ENCODE measurements at places on chromosomes 1 and 21.

GRCh38 chr1:2847086-2847985 is 45.8 kb upstream of the TTC34 start:
- DNase-seq, result no peak

DNA sequence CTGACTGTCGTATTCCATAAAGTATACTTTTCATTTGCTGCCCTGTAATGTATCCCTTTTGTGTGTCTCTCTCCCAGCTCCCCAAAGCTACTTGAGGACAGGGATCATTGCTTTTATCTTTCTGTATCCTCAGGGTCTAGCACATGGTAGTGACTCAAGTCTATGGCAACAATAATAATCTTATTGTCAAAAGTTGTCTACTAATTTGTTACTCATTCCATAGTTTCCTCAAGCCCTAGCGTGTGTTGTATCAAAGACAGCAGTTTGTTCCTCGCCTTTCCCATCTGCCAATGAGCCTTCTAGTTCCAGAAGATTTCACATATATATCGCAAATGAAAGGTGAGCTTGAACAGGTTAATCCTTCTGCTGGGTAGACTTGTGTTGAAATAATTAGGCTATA is 9.8 kb upstream of the SLC30A1 start:
- no peak for DNase-seq

DNA sequence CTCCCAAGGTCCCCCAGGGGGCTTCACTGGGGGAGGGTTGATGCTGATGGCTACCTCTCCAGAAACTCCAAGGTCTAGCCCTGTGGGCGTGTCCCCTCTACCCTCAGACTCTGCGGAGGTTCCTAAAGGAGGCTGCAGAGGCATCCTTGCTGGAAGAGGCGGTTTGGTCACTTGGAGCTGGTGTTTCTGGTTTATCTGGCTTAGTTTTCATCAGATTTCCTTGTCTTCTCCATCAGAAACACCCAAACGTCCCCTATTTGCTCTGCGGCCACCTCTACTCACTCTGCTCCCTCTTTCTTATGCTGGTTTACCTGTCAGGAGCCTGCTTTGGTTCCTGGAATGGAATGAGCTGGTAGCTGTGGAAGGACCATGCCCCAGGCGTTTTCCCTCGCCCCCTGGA is 2.5 kb downstream of the PKP1 start:
- DNase-seq, result no peak

DNA sequence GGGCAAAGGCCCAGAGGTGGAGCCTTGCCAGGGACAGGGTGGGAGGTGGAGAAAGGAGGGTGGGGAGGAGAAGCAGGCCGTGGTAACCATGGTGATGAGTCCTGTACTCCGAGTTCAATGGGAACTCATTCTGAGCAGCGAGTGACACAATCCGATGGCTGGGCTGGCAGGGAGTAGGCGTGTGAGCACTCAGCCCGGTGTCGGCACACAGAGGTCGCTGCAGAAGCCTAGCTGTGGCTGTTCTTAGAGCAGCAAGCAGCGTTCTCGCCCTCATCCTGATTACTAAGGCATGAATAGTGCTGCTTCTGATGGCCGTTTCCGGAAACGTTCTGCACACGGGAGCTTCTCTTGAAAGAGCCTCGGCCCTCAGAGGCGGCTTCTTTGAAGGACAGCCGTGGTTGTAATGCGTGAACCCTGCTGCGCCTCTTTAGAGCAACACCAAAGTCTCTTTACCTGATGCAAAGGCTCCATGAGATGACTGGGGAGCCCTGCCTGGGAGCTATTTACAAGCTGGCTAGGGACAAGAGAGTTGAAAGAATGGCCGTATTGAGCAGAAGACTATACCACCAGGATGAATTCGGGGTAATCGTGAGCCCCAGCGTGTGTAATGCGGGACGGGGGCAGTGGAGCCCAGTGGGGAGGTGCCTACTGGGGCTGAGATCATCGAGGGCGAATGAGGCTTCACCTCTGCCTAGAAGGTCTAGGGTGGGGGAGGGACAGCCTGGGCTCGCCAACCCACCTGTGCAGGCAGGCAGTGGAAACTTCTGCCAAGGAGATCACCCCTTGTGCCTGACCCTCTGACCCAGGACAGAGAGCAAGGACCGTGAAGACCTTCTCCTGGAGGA is 72.8 kb upstream of the PAX7 start:
- DNase-seq, result peak; percentile 88

GRCh38 chr21:15759469-15759868 is 29.7 kb downstream of the USP25 start:
- no peak for DNase-seq

- no peak for DNase-seq
These were observed 9.7 kb downstream of the PTGS2 start for GRCh38 chr1:186670297-186671135.

GRCh38 chr1:150207281-150207971 is 28.5 kb downstream of the ANP32E start:
- peak; percentile 92 for DNase-seq

GRCh38 chr1:103461161-103462105 is 64.1 kb upstream of the RNPC3 start:
- DNase-seq, result peak; percentile 41

- peak; percentile 30 for DNase-seq
These were observed 325.1 kb downstream of the CAMTA1 start for GRCh38 chr1:7110321-7110720.

GRCh38 chr1:90761156-90761555 is 44.1 kb upstream of the BARHL2 start:
- DNase-seq, result no peak

- DNase-seq, result no peak
These were observed 13.4 kb downstream of the ITSN1 start for GRCh38 chr21:33655588-33656221.

- DNase-seq, result no peak
These were observed 196 bp downstream of the ALX3 start for GRCh38 chr1:110070282-110070669.

DNA sequence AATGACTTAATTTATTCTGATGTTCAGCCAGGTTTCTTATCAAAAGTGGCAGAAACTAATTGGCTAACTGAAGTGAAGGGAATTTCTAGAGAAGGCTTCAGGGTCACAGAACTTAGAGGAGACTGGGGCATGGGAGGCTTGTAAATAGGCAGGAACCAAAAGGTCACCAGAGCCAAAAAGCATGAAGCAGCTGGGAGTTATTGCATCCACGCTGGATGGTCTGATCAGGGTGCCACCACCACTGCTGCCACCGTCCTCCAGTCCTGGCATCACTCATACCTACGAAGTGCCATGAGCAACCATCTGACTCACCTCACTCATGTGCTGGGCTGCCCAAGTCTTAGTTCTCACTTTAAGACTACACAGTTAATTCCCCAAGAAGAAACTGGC is 82.5 kb upstream of the DPH5 start:
- no peak for DNase-seq

GRCh38 chr1:209564849-209565248 is 18.7 kb upstream of the CAMK1G start:
- no peak for DNase-seq

- DNase-seq, result no peak
These were observed 48.1 kb downstream of the AHDC1 start for GRCh38 chr1:27555700-27556424.

DNA sequence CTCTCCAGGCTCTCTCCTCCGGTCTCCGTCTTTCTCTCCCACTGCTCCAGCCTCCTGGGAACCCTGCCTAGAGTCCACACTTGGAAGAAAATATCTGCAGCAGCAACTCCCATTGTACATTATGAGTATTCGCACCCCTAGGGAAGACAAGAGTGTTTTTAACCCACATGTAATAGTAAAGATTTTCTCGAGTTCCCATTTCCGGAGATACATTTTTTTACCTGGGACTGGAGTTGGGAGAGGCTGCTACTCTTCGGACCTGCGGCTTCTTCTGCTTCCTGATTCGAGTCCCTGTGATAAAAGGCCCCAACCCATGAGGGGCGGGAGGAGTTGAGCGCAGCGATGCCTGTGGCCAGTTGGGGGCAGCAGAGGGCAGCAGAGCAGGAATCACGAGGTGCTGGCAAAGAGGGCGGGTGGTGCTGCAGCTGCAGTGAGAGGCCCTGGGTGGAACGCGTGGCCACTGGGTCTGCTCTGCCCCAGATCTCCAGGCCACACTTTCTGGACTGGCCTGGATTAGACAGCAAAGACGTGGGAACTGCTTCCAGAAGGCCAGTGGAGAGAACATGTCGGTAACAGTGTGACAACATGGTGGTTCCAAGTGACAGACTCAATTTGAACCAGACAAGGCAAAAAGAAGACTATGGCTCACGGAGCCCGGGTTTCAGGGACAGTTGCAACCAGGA is 221.0 kb upstream of the CSF3R start:
- peak; percentile 62 for DNase-seq

- DNase-seq, result no peak
These were observed 32.1 kb upstream of the ST6GALNAC5 start for GRCh38 chr1:76835203-76835602.

GRCh38 chr1:151915061-151915686 is 5.9 kb upstream of the THEM4 start:
- DNase-seq, result no peak

DNA sequence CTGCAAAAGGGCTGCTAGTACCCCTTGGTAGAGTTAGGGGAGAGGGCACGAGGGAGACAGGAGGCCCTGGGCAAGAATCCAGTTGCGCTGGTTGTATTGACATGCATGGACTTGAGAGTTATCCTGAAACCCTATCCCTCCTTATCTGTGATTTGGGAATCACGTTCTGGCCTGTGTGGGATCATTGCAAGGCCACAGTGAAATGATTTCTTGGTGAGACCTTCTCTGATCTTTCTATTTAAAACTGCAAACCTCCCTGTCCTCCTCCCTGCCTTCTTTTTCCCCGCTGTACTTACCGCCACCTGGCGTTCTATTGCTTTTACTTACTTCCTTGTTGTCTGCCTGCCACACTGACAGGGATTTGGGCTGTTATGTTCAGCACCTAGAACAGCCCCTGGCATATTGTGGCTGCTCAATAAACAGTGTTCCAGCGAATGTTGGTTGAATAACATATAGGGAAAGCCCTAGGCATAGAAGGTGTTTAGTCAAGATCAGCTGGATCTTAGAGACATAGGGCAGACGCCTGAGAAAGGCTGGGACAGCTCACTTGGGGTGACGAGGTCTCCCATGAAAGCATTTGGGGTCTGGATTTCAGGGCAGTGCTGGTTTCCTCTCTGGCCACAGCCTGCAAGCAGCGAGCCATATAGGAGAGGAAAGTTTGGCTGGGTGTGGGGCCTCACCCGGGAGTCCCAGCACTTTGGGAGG is 25.6 kb downstream of the ALPL start:
- peak; percentile 40 for DNase-seq

- no peak for DNase-seq
These were observed 201.2 kb upstream of the ADAMTS5 start for GRCh38 chr21:27168084-27168483.

- DNase-seq, result no peak
These were observed 29.5 kb downstream of the C2CD2 start for GRCh38 chr21:41924368-41924754.

DNA sequence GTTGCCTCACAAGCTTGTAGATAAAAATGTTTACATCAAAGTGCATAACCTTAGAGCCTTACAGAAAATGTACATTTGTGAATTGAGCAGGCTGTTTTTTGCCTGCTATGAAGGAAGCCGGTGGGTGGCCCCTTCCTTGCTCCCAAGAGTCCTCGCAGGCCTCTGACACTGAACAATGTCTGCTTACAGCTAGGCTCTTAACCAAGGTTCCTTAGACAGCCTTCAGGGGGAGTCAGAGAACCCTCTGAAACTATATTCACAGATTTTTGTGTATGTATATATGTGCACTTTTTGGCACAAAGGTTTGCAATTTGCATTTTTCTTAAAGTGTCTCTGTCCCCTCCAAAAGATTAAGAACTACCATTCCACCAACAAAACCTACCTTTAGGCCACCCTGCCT is 282.6 kb downstream of the BARHL2 start:
- no peak for DNase-seq
